Inflammatory macrophage treated with lipopolysaccharide for 1 hour (primary cell): ENCODE measurements at places on chromosomes 6 and 20.

- no peak for DNase-seq
Measured at GRCh38 chr6:157278171-157278570, 45.1 kb downstream of the TMEM242 start.

GRCh38 chr6:152119831-152120230, 312.3 kb downstream of the ESR1 start:
- no peak for DNase-seq

DNA sequence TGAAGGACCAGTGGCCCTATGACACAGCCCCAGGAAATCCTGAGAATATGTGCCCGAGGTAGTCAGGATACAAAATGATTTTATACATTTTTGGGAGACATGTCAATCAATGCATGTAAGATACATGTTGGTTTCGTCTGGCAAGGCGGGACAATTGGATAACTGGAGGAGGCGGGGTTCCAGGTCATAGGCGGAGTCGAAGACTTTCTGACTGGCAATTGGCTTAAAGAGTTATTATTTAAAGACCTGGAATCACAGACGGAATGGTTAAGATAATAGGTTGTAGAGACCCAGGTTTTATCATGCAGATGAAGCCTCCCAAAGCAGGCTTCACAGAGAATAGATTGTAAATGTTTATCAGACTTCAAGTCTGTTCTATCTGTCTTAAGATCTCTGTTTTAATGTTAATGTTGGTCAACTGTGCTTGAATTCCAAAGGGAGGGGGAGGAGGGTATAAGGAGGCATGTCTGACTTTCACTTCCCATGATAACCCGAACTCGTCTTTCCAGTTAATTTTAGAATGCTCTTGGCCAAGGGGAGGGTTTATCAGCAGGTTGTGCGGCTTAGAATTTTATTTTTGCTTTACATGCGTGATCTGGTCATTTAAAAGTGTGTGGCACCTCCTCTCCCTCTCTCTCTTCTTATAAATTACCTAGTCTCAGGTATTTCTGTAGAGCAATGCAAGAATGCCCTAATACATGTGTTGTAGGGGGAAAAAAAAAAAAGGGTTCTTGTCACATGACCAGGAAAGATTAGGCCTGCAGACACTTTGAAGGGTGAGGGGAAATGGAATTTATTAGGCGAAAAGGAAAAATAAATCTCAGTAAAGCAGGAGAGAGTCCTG, 230.7 kb downstream of the NFATC2 start:
- no peak for DNase-seq

DNA sequence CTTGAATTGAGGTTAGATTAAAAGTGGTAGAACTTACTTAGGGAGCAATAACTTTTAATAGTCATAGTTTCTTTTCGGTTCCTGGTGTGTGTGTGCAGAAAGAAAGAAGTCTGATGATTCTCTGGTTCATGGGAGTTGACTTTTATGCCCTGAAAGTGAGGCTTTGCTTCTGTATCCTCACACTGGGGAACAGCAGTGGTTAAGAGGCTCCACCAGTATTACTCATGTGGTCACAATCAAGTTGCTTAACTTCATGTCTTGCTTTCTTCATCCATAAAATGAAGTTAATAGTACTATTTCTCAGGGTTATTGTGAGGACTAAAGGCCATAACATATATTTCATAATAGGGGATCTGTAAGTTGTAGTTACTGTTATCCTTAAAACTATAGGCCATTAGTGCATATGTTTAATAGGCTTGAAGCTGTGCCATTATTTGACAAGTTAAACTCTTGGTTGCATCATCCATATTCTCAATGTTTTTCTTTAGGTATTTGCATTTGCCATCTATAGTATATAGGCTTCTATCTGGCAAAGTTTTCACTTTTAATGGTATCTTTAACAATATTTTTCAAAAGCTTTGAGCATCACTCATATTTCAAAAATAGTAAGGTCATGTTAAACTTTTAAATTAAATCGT, 262.4 kb downstream of the PLCB1 start:
- peak; percentile 88 for DNase-seq

- peak; percentile 32 for DNase-seq
Measured at GRCh38 chr6:42661540-42662153, 60.8 kb downstream of the PRPH2 start.

DNA sequence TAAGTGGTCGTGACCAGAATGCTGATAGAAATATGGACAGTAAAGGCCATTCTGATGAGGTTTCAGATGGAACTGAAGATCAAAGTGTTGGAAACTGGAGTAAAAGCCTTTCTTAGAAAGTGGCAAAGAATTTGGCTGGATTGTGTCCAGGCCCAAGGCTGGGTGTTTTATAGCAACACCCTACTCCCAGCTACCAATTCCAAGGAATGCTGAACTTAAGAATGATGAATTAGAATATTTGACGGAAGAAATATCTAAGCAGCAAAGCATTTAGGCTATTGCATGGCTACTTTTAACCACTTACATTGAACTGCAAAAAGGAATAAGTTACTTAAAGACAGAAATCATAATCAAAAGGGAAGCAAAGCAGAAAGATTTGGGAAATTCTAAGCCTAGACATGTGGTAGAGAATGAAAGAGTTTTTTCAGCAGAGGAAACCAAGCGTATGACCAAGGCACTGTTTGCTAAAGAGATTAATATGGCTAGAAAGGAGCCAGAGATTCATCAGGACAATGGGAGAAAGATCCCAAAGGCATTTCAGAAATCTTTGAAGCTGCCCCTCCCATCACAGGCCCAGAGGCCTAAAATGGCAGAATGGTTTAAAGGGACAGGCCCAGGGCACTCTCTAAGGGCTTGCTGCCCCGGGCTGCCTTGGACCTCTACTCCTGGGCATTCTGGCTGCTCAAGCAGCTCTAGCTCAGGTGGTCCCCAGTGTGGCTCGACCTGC, 25.8 kb downstream of the SDHAF4 start:
- DNase-seq, result no peak

DNA sequence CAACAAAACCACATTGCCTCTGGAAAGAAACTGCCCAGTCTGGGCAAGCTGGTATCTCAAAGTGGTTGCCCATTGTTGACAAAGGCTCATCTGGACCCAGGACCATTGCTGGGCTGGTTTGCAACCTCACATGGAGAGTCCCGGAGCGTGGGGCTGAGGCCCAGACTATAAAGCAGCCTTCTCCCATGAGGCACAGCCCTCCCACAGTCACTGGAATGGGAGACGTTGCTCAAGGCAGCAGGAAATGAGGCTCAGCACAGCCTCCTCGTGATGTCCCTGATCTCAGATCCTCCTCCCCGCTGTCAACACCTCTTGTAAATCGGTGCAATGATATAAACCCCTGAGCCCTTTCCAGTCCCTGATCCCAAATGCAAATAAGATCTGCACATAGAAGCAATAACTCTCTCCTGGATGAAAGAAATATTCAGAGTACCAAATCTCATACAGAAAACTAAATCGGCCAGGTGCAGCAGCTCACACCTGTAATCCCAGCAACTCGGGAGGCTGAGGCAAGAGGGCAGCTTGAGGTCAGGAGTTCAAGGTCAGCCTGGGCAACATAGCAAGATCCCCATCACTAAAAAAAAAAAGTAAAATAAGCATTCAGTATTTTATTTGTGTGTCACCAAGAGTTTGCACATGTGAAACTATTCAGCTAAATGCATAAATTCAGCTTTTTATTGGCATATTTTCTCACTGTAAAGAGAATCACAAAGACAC, 103.0 kb upstream of the RREB1 start:
- DNase-seq, result peak; percentile 47

DNA sequence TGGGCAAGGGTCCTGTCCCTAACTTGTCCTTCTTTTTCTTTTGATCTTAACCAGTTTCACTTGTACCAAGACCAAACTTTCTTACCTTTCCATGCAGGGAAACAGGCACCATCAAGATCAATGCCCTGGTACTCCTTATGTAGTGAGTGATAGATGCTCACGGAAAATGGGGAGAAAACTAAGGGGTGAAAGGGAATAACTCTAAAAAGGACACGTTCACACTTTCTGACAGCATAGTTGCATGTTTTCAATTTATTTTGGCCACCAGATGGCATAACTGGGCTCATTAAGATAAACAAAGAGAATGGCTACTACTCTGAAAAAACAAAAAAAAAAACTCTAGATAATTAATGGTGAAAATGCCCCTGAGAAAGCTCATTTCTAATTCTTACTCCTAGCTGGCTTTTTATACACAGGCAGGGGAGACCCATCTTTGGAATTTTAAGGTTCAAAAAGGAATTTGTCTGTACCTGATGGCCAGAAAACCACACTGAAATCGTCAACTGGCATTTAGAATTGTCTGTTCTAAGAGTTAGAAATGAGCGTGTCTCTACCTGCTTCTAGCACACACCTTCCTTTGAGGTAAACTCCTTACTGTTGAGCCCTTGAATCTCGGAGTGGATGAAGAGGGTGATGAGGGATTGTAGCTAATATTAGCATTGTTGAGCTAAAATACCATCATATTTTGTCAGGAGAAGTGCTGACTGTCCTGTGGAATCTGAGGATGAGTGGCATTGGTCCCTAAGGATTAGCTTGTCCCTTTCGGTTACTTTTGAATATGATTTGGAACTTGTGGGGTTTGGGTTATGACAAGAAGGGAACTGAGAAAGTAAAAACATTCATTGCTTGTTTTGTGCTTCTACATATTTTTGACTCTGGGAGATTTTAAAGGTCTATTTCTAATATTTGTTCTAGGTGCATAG, 62.2 kb upstream of the DDR1 start:
- DNase-seq, result no peak

GRCh38 chr6:50836231-50836630, 17.6 kb downstream of the TFAP2B start:
- DNase-seq, result no peak

- no peak for DNase-seq
Measured at GRCh38 chr20:60506061-60506460, 547.8 kb downstream of the CDH26 start.

- no peak for DNase-seq
Measured at GRCh38 chr6:124983383-124984083, 21.3 kb downstream of the RNF217 start.

DNA sequence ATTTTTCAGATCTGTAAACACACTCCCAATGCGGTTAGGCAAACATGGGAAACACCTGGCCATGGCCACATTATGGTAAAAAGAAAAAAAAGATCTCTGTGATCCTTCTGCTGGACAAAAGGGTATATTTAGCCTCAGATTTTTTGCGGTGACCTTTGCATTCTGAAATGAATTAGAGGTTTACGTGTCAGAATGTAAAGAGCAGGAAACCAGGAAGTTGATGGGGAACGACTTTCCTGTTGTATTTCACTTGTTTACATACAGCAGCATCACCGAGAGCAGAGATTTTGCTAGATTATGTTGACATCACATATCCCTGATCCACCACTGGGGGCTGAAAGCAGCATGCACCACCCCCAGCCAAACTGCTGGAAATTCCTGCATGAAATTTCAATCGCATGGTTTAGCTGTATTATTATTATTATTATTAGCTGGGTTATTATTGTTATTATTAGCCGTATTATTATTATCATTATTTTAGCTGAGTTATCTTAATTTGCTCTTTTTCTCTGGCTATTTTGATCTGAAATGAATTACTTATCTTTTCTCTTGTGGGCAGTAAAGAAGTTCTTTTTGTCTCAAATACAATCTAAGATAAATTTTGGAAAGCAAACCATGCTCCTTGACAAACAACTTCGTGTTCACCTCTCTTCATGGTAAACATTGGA, 189.4 kb downstream of the ZFP64 start:
- DNase-seq, result no peak

- DNase-seq, result no peak
Measured at GRCh38 chr6:14501914-14502313, 384.3 kb downstream of the CD83 start.

DNA sequence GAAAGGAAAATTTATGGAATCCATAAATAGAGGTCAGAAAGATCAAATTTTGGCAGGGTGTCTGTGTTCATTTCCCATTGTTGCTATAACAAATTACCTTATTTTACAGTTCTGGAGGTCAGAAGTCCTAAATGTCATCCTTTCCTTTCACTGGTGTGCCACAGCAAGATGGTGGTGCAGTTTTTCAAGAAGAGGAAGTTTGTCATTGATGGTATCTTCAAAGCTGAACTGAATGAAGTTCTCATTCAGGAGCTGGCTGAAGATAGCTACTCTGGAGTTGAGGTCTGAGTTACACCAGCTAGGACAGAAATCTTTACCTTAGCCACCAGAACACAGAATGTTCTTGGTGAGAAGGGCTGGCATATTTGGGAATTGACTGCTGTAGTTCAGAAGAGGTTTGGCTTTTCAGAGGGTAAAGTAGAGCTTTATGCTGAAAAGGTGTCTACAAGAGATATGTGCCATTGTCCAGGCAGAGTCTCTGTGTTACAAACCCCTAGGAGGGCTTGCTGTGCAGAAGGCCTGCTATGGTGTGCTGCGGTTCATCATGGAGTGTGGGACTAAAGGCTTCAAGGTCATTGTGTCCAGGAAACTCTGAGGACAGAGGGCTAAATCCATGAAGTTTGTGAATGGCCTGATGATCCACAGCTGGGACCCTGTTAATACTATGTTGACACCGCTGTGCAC, 7.2 kb upstream of the CCNC start:
- no peak for DNase-seq

GRCh38 chr20:4056880-4057279, 41.5 kb upstream of the RNF24 start:
- DNase-seq, result no peak

GRCh38 chr20:60078351-60079250, 120.4 kb downstream of the CDH26 start:
- peak; percentile 46 for DNase-seq

GRCh38 chr6:35718911-35719381, 17.9 kb upstream of the ARMC12 start:
- DNase-seq, result no peak

GRCh38 chr6:424741-425417, 33.3 kb downstream of the IRF4 start:
- DNase-seq, result no peak

- DNase-seq, result no peak
Measured at GRCh38 chr6:161389756-161390155, 115.9 kb upstream of the AGPAT4 start.

- no peak for DNase-seq
Measured at GRCh38 chr6:142568857-142569597, 267.2 kb downstream of the ADGRG6 start.

DNA sequence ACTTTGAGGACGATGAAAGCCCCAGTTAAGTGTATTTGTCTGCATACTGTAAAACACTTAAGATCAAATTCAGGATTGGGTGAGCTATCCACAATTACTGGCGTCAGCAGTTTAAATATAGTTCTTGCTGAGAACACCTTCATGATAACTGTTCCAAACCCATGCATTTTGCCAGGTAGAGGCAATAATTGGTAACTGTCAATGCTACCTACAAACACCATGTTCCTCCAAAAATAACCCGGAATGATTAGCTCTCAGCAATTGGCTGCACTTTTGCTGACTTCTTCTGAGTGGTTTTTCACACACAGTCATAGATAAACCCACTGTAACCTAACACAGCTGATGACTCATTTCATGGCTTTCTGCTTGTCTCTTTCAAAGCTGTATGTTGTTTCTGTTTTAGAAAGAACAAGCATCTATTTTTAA, 1358.6 kb upstream of the GJE1 start:
- no peak for DNase-seq

- DNase-seq, result no peak
Measured at GRCh38 chr6:78243519-78243918, 590.7 kb downstream of the MEI4 start.
